Stomach (tissue), 19 donors: ENCODE measurements at places on chromosomes 11 and 22. TPM values are rescaled to one million over a fixed set of nuclear protein-coding genes. Genes with fewer than 3 reads are reported as not detected.
A peak's percentile ranks its signal among the peaks of the same experiment; 100 is the strongest.

- no peaks in the 10 kb centered on the region for H3K4me1 ChIP-seq
- no peaks in the 10 kb centered on the region for H3K36me3 ChIP-seq
- no peak overlapping the region for H3K27ac ChIP-seq
Observed at GRCh38 chr11:22566293-22566692, 59.3 kb downstream of the FANCF start.

DNA sequence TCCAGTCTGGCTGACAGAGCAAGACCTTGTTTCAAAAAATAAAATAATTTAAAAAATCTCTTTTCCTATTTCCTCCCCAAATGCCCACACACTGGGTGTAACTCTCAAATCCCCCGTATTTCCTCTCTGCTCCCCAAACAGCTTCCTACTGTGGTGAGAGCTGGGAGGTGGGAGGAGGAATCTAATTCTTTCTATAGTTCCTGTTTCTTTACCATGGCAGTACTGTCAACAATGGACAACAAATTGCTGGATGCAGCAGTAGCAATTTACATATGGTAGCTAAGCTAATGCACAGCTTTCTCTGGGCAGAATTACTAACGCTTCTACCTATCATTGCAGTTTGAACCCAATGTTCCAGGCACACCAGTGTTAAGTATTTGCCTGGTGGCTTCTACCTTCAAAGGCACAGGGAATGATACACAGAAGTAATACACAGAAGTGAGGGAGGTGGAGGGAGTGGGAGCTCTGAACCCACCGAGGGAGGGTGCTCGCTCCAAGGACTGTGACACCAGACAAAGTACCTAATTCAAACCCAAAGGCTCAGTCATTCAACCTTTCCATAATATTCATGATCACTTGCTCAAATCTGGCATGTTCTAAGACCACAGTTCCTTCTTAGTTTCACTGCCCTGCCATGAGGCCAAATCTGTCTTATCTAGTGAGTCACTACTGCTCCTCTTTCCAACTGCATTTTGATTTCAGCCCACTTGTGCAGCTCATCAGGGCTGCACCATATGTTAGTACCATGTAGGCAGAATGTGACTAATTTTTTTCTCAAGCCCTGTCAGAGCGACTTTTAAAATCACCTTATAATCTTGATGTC, 37.9 kb downstream of the CELF1 start:
- no peaks in the 10 kb centered on the region for H3K27me3 ChIP-seq
- H3K4me3 ChIP-seq = no peak overlapping the region
- no peak for DNase-seq
- H3K27ac ChIP-seq = no peak overlapping the region
- H3K36me3 ChIP-seq = no peaks in the 10 kb centered on the region
- H3K4me1 ChIP-seq = peaks cover 66% of the 10 kb centered on the region

DNA sequence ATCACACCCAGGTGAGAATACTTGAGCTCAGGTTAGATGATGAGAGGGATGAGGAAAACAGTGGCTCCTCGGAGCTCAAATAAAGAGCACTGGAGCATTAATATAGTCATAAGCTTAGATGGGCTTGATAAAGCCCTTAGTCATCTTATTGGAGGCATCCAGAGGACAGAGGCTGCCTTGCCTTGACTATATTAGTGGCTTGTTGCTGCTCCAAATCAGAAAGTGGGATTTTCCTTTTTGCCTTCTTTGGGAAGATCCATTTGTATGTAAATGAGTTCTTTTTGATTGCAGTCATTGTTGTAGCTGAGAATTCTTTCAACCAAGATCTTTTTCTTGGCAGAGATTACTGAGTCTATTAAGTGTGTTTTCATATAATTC, 18.9 kb downstream of the ADM start:
- H3K4me1 ChIP-seq = peaks cover 78% of the 10 kb centered on the region
- peak overlapping the region; percentile 76 for H3K27ac ChIP-seq
- no peak overlapping the region for H3K4me3 ChIP-seq
- no peaks in the 10 kb centered on the region for H3K36me3 ChIP-seq
- no peak for DNase-seq

- no peak for DNase-seq
- no peaks in the 10 kb centered on the region for H3K36me3 ChIP-seq
- peaks cover 28% of the 10 kb centered on the region for H3K27me3 ChIP-seq
- H3K4me3 ChIP-seq = no peak overlapping the region
- H3K27ac ChIP-seq = no peak overlapping the region
Observed at GRCh38 chr22:50694766-50695420, 22.3 kb downstream of the SHANK3 start.

GRCh38 chr11:9568854-9569587, 4.4 kb upstream of the WEE1 start:
- DNase-seq = peak; percentile 95
- H3K36me3 ChIP-seq = no peaks in the 10 kb centered on the region
- no peak overlapping the region for H3K4me3 ChIP-seq
- H3K27me3 ChIP-seq = no peaks in the 10 kb centered on the region
- H3K27ac ChIP-seq = peak overlapping the region; percentile 91

DNA sequence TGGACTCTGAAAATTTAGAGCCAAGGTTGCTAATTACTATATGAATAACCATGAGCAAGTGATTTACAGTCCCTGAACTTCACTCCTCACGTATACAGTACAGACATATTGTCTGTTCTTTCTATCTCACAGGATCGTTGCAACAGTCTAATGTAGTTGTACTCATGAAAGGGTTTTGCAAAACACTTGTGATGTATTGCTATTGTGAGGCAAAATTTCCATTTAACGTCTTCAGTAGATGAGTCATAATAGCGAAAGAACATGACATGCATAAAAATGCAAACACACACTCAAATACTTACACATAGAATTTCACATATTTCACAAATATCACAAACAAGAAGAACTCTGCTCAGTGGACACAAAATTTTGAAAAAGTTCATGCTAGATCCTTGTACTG, 134.6 kb upstream of the TRPC6 start:
- DNase-seq = no peak
- no peaks in the 10 kb centered on the region for H3K4me1 ChIP-seq
- H3K27me3 ChIP-seq = no peaks in the 10 kb centered on the region

DNA sequence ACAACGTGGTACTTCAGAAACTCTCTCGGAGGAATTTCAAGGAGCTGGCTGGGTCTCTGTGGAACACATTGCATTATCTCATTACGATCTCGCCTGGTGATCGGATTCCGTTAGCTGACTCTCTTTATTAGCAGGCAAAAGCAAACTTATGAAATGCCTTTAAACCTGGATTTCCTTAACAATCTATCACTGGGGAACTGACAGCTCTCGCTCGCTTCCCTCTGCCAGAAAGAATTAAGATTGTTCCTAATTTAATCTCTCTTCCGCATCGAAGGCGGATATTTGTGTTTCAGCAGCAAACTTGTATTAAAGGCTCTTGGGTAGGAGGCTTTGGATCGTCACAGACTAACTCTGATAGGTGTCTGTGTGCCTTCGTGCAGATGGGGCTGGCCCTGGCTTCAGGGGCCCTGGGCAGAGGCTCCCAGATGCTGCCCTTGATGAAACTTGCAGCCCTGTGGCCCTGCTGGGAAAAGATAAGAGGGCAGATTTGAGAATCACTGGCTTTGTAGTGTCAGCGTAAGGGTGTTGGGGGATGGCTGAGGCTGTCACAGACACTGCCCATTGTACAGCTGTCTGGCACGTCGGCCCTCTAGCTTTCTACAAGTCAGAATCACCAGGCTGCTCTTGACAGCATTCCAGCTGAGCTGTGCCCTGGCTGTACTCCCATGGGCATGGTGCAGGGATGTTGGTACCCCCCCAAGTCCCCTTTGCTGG, 162.2 kb upstream of the NECTIN1 start:
- H3K4me1 ChIP-seq = no peaks in the 10 kb centered on the region
- peaks cover 29% of the 10 kb centered on the region for H3K27me3 ChIP-seq
- DNase-seq = no peak

GRCh38 chr11:69382131-69383128, 88.5 kb downstream of the MYEOV start:
- peak; percentile 27 for DNase-seq
- no peaks in the 10 kb centered on the region for H3K36me3 ChIP-seq
- no peaks in the 10 kb centered on the region for H3K4me1 ChIP-seq
- no peaks in the 10 kb centered on the region for H3K27me3 ChIP-seq
- no peak overlapping the region for H3K27ac ChIP-seq

GRCh38 chr11:115290893-115291292, 213.3 kb downstream of the CADM1 start:
- H3K4me3 ChIP-seq = no peak overlapping the region
- H3K36me3 ChIP-seq = no peaks in the 10 kb centered on the region
- H3K27ac ChIP-seq = no peak overlapping the region

DNA sequence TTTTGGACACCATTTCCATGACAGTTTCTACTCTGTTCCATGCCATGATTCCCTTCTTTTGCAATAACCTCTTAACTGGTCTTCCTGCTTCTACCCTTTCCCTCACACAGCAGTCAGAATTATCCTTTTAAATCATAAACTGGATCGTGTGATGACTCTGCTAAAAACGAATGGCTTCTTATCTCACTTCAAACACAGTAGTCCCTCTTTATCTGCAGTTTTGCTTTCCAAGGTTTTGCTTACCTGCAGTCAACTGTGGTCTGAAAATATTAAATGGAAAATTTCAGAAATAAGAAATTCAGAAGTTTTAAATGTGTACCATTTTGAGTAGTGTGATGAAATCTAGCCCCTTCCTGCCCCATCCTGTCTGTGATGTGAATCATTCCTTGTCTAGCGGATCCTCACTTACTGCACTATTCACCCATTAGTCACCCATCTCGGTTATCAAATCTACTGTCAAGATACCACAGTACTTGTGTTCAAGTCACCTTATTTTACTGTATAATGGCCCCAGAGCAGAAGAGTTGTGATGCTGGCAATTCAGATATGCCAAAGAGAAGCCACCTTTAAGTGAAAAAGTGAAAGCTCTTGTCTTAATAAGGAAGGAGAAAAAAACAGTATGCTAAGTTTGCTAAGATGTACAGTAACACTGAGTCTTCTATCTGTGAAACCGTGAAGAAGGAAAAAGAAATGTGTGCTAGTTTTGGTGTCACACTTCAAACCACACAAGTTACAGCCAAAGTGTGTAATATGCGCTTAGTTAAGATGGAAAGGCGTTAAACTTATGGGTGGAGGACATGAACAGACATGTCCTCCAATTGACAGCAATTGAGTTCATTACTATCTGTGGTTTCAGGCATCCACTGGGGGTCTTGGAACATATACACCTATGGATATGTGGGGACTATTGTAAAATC, 283.0 kb downstream of the DDX10 start:
- no peak overlapping the region for H3K4me3 ChIP-seq
- no peak for DNase-seq
- no peak overlapping the region for H3K27ac ChIP-seq
- H3K36me3 ChIP-seq = peaks cover 10% of the 10 kb centered on the region
- H3K27me3 ChIP-seq = no peaks in the 10 kb centered on the region
- H3K4me1 ChIP-seq = no peaks in the 10 kb centered on the region

GRCh38 chr11:75594211-75594610, 32.2 kb downstream of the SERPINH1 start:
- H3K4me3 ChIP-seq = no peak overlapping the region
- no peaks in the 10 kb centered on the region for H3K4me1 ChIP-seq
- DNase-seq = no peak
- H3K27me3 ChIP-seq = no peaks in the 10 kb centered on the region
- H3K36me3 ChIP-seq = no peaks in the 10 kb centered on the region

DNA sequence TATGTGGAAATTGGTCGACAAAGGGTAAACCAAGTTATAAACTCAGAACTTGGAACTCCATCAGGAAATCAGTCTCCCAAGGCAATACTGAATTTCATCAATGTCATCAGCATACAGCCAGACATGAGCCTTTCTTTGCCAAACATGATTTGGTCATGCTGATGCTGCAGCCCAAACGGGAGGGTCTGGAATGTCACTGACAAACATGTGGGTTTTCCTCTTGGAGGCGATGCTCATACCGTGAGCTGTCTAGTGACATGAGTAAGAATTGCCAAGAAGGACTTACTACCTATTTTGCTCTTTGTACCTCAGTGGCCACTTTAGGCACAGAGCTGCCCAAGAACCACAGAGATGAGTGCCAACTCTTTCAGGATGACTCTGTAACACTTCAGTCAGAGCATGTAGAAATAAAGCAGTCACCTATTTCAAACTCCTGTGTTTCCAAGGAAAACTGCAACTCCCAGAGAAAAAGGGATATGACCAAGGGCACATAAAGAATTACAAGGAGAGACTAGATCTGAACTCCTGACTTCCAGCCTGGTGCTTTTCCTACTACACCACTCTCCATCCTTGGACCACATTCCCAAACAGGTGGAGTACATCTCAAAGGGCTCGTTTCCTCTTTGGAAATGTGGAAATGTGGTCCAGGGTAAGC, 24.3 kb upstream of the MRGPRX2 start:
- H3K4me3 ChIP-seq = no peak overlapping the region
- DNase-seq = no peak
- no peaks in the 10 kb centered on the region for H3K4me1 ChIP-seq
- no peak overlapping the region for H3K27ac ChIP-seq

- peaks cover 4% of the 10 kb centered on the region for H3K27me3 ChIP-seq
- H3K36me3 ChIP-seq = no peaks in the 10 kb centered on the region
- DNase-seq = no peak
- no peak overlapping the region for H3K4me3 ChIP-seq
- H3K27ac ChIP-seq = no peak overlapping the region
- H3K4me1 ChIP-seq = no peaks in the 10 kb centered on the region
Observed at GRCh38 chr11:116215471-116216113, 557.2 kb downstream of the BUD13 start.

- H3K27ac ChIP-seq = peak overlapping the region; percentile 57
- DNase-seq = no peak
- H3K4me1 ChIP-seq = peaks cover 12% of the 10 kb centered on the region
- H3K4me3 ChIP-seq = no peak overlapping the region
- no peaks in the 10 kb centered on the region for H3K36me3 ChIP-seq
Observed at GRCh38 chr22:29201782-29202181, 3.9 kb upstream of the EMID1 start.

- no peak overlapping the region for H3K27ac ChIP-seq
- no peaks in the 10 kb centered on the region for H3K36me3 ChIP-seq
- H3K4me3 ChIP-seq = no peak overlapping the region
Observed at GRCh38 chr11:118956847-118957469, 860 bp downstream of the UPK2 start.

- H3K4me3 ChIP-seq = no peak overlapping the region
- H3K27me3 ChIP-seq = no peaks in the 10 kb centered on the region
- peaks cover 13% of the 10 kb centered on the region for H3K4me1 ChIP-seq
Observed at GRCh38 chr11:32586576-32587190, 3.1 kb downstream of the EIF3M start.

The KCNK7 gene
- not detected for total RNA-seq

The ZNF280A gene
- total RNA-seq = not detected

The FGF19 gene
- total RNA-seq = not detected

The IL17REL gene
- total RNA-seq = not detected
